Activated CD4-positive, alpha-beta T cell treated with anti-CD3 and anti-CD28 coated beads, Interleukin-2, amount 10 ng/mL, durations not matched to agents 24 days and 14 days (primary cell): ENCODE measurements at places on chromosomes 13 and 19. TPM values are rescaled to one million over a fixed set of nuclear protein-coding genes. Genes with fewer than 3 reads are reported as not detected.

DNA sequence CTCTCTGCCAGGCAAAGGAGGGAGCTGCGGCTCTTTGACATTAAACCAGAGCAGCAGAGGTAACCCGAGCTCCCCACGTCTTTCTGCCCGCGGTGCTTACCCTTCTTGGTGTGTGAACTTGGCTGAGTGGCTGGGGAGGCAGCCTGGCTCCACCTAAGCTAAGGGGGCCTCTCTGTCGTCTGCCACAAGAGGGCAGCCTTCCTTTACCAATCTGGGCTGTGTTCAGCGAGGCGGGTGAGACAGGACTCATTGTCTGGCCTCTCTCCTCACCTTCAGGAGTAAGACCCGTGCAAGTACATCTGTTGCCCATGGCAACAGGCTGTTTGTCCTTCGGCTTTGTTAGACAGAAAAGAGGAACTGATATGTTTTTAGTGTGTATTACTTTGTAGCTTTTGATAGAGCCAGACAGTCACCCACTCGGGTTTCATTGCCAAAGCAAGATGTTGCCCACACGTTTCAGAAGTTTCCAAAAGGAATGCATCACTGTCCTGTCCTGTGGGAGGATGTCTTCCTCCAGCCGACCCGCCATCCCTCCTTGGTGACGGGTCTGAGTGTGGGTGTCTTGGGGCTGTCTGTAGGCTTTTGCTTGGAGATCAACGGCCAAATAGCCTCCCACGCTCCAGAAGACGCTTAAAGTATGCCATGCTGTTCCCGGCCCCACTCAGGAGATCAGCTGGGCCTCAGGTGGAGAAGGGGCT lies 4.6 kb downstream of the POP4 start:
- peak; percentile 96 for DNase-seq
- peaks cover 2% of the 10 kb centered on the region for H3K27me3 ChIP-seq
- peaks cover 22% of the 10 kb centered on the region for H3K4me1 ChIP-seq
- no peak overlapping the region for H3K4me3 ChIP-seq
- peak overlapping the region; percentile 77 for H3K27ac ChIP-seq

- H3K27me3 ChIP-seq: peaks cover 23% of the 10 kb centered on the region
- no peak overlapping the region for H3K27ac ChIP-seq
- no peak overlapping the region for H3K4me3 ChIP-seq
- H3K4me1 ChIP-seq: peaks cover 2% of the 10 kb centered on the region
These were observed 351.2 kb downstream of the DNAJC15 start for GRCh38 chr13:43374621-43375020.

GRCh38 chr19:13644645-13645044 lies 119.7 kb upstream of the MRI1 start:
- H3K27ac ChIP-seq: no peak overlapping the region
- H3K36me3 ChIP-seq: no peaks in the 10 kb centered on the region
- H3K4me3 ChIP-seq: no peak overlapping the region
- no peak for DNase-seq
- no peaks in the 10 kb centered on the region for H3K27me3 ChIP-seq

DNA sequence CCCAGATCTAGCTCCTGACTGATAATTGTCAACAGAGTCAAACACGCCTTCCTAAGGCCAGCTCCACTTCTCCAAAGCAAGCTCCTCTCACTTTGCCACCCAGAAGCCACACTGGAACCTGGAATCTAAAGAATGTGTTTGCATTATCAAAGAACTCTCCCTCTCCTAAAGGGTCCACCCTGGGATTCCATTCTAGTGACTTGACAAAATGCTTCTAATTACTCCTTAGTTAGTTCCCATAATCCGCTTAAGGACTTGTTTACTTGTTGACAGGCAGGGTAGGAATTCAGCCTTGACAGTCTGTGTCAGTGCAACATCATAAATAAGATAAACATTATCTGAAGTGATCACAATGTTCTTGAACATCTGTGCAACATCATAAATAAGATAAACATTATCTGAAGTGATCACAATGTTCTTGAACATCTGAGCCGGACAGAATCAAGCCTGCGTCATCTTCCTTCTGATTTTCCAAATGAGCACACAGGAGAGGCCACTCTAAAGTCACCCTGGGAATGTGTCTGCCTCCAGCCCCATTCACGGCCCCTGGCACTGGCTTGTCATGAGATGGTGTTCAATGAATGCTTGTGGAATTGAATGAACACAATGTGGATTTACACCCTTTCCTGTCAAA lies 512.1 kb downstream of the IRS2 start:
- H3K27me3 ChIP-seq: no peaks in the 10 kb centered on the region
- H3K4me3 ChIP-seq: no peak overlapping the region
- DNase-seq: no peak
- no peaks in the 10 kb centered on the region for H3K36me3 ChIP-seq
- no peak overlapping the region for H3K27ac ChIP-seq
- no peaks in the 10 kb centered on the region for H3K4me1 ChIP-seq

GRCh38 chr19:50906217-50906616 lies 5.0 kb downstream of the KLK4 start:
- peaks cover 32% of the 10 kb centered on the region for H3K27me3 ChIP-seq
- no peak overlapping the region for H3K27ac ChIP-seq
- H3K36me3 ChIP-seq: no peaks in the 10 kb centered on the region
- peaks cover 2% of the 10 kb centered on the region for H3K4me1 ChIP-seq
- DNase-seq: peak; percentile 79
- no peak overlapping the region for H3K4me3 ChIP-seq

GRCh38 chr19:6779206-6779605 lies 6.7 kb downstream of the VAV1 start:
- no peaks in the 10 kb centered on the region for H3K27me3 ChIP-seq
- H3K36me3 ChIP-seq: peaks cover 49% of the 10 kb centered on the region
- H3K4me1 ChIP-seq: peaks cover 46% of the 10 kb centered on the region
- no peak overlapping the region for H3K4me3 ChIP-seq
- H3K27ac ChIP-seq: peak overlapping the region; percentile 51

- no peaks in the 10 kb centered on the region for H3K36me3 ChIP-seq
- H3K27me3 ChIP-seq: no peaks in the 10 kb centered on the region
- DNase-seq: no peak
- no peaks in the 10 kb centered on the region for H3K4me1 ChIP-seq
These were observed 801.5 kb upstream of the SPRY2 start for GRCh38 chr13:81142306-81142999.

DNA sequence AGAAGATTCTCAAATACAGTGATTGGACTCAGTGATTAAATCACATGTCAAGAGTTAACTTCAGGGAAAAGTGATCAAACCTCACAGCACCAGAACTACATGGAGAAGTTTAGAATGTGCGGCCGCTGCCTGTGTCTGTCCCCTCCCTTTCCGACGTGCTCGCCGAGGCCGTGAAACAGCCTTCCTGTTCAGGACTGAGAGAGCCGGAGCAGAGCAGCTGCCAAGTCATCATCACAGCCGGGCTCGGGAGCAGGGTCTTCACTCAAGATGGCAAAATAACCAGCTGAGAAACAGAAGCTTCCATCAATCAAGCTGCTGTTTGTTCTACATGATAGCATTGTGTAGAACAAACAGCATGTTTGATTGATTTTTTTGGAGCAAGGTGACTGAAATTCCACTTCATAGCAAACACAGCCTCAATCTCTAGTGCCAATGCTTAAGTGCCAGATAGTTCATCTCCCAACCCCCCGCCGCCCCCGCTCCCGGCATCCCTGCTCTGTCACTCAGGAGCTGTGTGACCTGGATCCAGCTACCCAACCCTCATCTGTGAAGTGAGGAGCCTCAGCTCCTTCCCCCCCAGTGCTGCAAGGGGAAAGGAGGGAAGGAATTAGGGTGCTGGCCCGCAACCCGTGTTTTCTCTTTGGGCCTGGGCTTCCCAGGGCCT lies 70.6 kb downstream of the HSPH1 start:
- peaks cover 5% of the 10 kb centered on the region for H3K4me1 ChIP-seq
- H3K4me3 ChIP-seq: no peak overlapping the region
- no peak for DNase-seq
- no peaks in the 10 kb centered on the region for H3K36me3 ChIP-seq

DNA sequence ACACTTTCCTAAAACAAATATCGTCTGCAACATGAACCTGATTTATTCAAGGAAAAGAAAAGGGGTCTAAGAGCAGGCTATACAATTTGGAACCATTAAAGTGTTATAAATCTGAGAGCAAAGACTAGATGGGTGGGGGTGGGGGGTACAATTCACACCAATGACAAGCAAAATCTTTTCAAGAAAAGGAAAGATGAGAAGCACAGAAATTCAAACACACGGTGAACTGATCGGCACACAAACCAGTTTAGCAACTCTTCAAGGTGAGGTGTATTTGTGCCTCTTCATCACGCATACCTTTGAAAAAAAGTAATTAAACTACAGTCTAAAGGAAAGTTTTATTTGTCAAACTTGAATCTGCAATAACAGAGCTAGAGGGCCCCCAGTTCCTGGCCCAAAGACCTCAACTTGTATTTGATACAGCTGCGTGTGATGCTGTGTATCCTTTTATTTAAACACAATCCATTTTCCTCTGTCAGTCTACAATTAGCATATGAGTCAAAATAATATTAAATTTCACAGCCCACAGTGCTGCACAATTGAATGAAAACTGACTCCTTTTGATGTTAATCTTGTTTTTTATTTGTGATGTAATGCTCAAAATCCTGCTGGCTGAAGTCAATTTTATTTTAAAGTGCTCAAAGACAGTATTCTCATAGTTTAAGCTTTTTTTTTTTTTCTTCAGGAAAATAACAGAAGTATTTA lies 14.2 kb downstream of the EFNB2 start:
- H3K36me3 ChIP-seq: no peaks in the 10 kb centered on the region
- H3K4me3 ChIP-seq: no peak overlapping the region
- DNase-seq: no peak
- no peaks in the 10 kb centered on the region for H3K4me1 ChIP-seq
- H3K27me3 ChIP-seq: peaks cover 36% of the 10 kb centered on the region
- no peak overlapping the region for H3K27ac ChIP-seq

DNA sequence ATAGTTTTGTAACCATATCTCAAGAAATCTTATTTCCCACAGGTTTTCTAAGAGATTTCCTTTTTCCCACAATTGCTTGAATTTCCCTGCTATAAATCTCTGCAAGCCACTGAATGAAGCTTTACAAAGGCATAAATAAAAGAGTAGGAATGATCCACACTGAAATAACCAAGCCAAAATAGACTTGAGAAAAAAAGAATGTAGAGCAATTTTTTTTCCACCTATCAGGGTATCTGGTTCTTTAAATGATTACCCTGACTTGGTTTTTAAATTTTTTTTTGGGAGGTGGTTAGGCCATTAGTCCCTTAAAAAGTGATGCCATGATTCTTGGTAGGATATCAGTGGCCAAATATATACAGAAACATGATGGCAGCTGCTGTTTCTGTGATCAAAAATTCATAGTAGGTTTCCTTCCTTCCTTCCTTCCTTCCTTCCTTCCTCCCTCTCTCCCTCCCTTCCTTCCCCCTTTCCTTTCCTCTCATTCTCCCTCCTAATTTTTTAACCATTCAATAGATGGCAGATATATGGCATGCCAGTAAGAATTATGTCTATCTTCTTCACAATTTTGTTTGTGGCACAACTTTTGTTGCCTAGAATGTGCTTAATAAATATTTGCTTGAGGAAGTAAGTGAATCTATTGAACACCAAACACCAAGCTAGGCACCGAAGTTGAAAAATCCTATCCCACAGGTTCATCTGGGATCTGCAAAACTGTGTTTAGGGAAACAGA lies 233.7 kb downstream of the LHFPL6 start:
- no peaks in the 10 kb centered on the region for H3K36me3 ChIP-seq
- H3K27ac ChIP-seq: no peak overlapping the region
- H3K4me3 ChIP-seq: no peak overlapping the region
- DNase-seq: no peak

- peaks cover 69% of the 10 kb centered on the region for H3K36me3 ChIP-seq
- peaks cover 3% of the 10 kb centered on the region for H3K4me1 ChIP-seq
- H3K27ac ChIP-seq: peak overlapping the region; percentile 100
- no peak for DNase-seq
- H3K4me3 ChIP-seq: peak overlapping the region; percentile 100
These were observed 563 bp downstream of the ZNF43 start for GRCh38 chr19:21835429-21835809.

GRCh38 chr19:37932985-37933936 lies 26.3 kb downstream of the SIPA1L3 start:
- H3K27ac ChIP-seq: no peak overlapping the region
- H3K27me3 ChIP-seq: no peaks in the 10 kb centered on the region
- H3K4me3 ChIP-seq: no peak overlapping the region
- peaks cover 6% of the 10 kb centered on the region for H3K36me3 ChIP-seq

- peaks cover 14% of the 10 kb centered on the region for H3K4me1 ChIP-seq
- no peaks in the 10 kb centered on the region for H3K36me3 ChIP-seq
- H3K27ac ChIP-seq: peak overlapping the region; percentile 3
- peaks cover 7% of the 10 kb centered on the region for H3K27me3 ChIP-seq
These were observed 46.4 kb downstream of the AP1M1 start for GRCh38 chr19:16244091-16244490.

GRCh38 chr13:85266771-85267170 lies 532.4 kb downstream of the SLITRK6 start:
- H3K36me3 ChIP-seq: no peaks in the 10 kb centered on the region
- no peaks in the 10 kb centered on the region for H3K4me1 ChIP-seq
- DNase-seq: no peak
- H3K27ac ChIP-seq: no peak overlapping the region

DNA sequence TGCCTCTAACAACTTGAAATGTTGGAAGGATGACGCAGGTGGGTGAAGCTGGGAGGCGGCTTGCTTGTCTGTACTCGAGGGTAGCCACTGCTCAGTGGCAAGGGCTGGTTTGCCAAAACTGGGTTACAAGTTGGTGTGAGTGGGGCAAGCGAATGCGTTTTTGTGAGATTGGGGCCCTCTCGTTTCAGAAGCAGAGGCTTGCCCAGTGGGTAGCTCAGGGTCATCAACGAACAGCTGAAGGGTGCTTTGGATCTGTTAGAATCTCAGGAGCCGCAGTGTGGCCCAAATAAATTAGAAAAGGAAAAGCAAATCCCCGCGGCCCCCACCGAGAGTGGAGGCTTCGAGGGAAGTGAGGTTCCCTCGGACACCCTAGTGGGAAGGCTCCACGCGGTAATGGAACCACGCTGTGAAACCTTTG lies 7.3 kb downstream of the ATP4B start:
- H3K4me3 ChIP-seq: no peak overlapping the region
- H3K4me1 ChIP-seq: peaks cover 8% of the 10 kb centered on the region
- no peaks in the 10 kb centered on the region for H3K36me3 ChIP-seq
- H3K27me3 ChIP-seq: no peaks in the 10 kb centered on the region

DNA sequence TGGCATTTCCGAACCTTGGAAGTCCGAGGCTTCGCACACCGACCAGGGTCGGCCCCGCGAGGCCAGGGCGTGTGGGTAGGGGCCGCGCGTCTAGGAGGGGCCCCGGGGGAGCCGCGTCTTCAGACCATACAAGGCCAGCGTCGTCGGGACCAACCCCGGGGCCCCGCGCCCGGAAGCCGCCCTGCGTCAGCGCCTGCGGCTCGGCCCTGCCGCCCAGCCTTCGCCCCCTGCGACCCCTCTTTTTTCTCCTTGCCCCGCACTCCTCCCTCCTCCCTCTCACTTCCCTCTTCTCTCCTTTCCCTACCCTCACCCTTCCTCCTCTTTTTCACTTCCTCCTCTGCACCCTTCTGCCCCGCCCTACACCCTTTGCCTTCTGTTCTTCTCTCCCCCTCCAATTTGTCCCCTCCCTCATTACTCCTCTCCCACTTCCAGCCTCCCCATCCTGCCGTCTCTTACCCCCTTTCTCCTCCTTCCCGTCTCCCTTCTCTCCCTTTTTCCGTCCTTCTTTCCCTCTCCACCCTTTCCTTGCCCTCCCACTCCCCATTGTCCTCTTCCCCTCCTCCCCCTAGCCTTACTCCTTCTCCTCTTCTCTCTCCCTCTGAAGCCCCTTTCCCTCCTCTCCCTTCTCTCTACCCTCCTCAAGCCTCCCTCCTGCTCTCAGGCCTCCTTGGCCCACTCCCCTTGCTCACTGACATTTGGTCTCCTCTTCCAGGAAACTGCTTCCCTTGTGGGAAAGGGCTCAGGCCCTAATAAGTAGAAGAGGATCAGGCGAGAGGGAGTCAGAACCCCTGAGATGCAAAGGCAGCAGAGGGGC lies 2.2 kb upstream of the PLEKHG2 start:
- H3K36me3 ChIP-seq: peaks cover 35% of the 10 kb centered on the region
- no peaks in the 10 kb centered on the region for H3K27me3 ChIP-seq
- H3K4me3 ChIP-seq: peak overlapping the region; percentile 87
- H3K4me1 ChIP-seq: peaks cover 52% of the 10 kb centered on the region

Gene COL4A1
- total RNA-seq: not detected in 2 replicates
